ENCODE measurements at places on chromosomes 5 and 9.

DNA sequence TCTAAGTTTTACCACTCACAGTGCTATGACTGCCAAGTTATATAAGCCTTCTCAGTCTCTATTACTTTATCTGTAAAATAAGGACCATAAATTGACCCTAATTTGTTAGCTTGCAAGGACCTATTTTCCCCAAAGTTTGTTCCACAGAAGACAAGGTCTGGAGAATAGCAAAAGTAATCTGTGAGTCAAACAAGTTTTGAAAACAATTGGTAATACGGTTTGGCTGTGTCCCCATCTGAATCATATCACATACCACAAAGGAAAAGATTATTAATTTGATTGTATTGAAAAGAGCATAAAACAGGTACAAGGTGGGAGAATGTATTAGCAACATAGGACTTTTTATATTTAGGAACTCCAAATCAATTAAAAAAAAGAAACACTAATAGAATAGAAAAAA lies 124.0 kb upstream of the TARS1 start:
- no peak for DNase-seq

DNA sequence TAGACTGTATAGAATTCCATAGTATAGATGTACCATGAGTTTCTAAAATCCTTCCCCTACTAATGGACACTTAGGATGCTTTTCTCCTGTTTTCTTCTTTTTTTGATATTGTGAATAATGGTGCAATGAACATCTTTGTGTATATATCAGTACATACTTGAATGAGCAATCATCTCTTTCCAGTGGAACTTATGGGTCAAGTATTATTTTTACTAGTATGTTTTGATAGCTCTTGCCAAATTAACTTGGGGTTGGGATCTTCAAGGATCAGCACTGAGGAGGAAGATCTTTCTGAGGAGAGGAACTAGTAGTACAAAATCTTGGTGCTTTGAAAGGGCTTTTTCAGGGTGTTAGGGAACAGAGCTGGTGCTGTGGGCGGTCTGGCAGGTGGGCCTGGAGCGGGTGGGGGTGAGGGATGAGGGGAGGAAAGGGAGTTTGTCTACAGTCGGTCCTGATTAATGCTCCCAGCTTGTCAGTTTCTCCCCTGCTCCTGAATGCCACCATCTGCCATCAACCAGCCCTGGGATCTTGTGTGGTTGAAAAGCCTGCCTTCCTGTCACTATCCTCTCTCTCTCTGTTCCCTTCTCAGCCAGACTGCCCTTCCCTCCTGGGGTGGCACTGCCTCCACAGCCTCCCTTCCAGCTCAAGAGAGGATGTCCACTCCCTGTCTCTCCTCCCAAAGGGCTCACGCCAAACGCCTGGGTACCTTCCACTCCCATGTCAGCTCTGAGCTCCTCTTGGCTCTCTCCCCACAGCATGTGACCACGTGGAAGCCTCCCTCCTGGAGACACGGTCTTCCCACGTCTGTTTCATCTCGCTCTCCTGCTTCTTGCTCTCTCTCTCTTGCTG lies 185.9 kb downstream of the DAB2IP start:
- peak; percentile 50 for DNase-seq

GRCh38 chr5:10527281-10527950 lies 36.5 kb upstream of the ANKRD33B start:
- no peak for DNase-seq

- no peak for DNase-seq
Observed at GRCh38 chr9:91211919-91212318, 149.8 kb downstream of the AUH start.

DNA sequence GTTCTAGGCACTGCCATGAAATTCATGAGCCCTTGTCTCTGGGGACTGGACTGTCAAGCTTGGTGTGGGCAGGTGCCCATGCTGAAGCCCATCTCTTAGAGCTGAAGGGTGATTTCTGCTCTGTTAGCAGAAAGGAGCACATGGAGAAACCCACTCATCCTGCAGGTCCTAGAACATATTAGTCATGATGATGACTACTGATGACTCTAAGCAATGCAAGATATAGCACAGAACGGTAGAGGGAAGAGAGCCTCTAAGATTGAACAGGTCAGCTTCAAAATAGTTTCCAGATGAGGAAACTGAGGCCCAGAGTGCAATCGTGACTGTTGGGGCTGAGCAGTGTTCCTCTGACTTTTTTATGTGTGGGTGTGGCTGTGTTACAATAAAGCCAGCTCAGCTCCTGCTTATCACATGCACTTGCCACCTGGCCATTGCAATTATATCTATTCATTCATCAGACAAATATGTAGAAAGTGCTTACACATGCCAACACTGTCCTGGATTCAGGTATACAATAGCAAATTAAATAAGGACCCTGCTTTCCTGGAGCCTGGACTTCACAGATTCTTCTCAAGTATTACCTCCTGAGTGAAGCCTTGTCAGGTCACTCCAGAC lies 140.2 kb upstream of the BRINP1 start:
- no peak for DNase-seq

GRCh38 chr5:140398379-140398811 lies 3.2 kb upstream of the ANKHD1 start:
- DNase-seq, result no peak

DNA sequence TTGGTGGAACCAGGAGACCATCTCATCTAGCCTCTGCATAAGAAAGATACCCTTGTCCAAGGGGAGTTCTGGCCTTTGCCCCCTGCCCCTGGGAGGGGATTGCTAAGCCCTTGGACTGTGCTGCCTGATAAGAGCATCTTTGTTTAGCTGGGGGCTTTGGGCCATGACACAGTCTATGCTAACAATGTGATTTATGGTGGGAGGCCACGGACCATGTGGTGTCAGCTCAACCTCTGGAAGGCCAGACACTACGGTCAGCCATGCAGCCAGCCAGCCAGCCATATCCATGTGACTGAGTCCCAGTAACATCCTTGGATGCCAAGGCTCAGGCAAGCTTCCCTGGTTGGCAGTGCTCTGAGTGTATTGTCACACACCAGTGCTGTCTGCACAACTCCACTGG lies 244.4 kb downstream of the FSTL4 start:
- DNase-seq, result no peak

GRCh38 chr5:21919414-21920022 lies 933.6 kb downstream of the CDH12 start:
- DNase-seq, result peak; percentile 71

GRCh38 chr9:79014929-79015699 lies 556.7 kb upstream of the TLE4 start:
- no peak for DNase-seq
